Uterus (tissue), 4 donors: ENCODE measurements at places on chromosomes 11 and 22. TPM values are rescaled to one million over a fixed set of nuclear protein-coding genes. Genes with fewer than 3 reads are reported as not detected.

- peak; percentile 78 for DNase-seq
These were observed 690 bp downstream of the CSNK1E start for GRCh38 chr22:38316364-38317121.

SCGB1C1 gene
- not detected for total RNA-seq

DNA sequence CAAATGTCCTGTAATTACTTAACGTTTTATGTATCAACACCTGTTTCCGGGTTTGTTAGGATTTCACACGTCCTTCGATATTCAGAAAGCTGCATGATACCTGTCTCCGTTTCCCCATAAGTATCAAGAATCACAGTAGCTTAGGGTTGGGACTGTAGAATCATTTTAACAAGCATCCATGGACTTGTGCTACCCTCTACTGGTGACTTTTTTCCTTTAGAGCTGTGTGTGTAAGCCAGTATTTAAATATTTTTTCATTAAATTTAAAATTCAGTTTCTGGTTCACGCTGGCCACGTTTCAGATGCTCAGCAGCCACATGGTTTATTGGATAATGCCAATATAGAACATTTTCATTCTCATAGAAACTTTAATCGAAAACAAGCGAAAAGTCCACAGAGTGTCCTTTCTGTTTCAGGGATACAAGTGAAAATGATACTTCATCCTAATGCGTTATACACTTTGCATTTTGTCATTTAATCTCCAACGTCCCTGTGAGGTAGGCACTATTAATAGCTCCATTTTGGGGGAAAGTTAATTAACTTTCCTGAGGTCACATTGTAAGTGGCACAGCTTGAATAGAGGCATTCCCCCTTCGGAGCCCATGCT lies 61.5 kb upstream of the SLC25A18 start:
- DNase-seq, result no peak

ZNF70 gene
- total RNA-seq, result 13.8 TPM

CLDN5 gene
- 671 TPM for total RNA-seq
